ENCODE measurements at places on chromosomes 2 and 18. TPM values are rescaled to one million over a fixed set of nuclear protein-coding genes. Genes with fewer than 3 reads are reported as not detected.

The ELOA2 gene
- polyA plus RNA-seq, result not detected

- H3K27me3 ChIP-seq, result no peaks in the 10 kb centered on the region
- H3K36me3 ChIP-seq, result no peaks in the 10 kb centered on the region
- H3K4me1 ChIP-seq, result peaks cover 8% of the 10 kb centered on the region
Measured at GRCh38 chr18:9876867-9877654, 8.7 kb upstream of the TXNDC2 start.

The FAM237A gene
- not detected for polyA plus RNA-seq

The RELCH gene
- 13.2 TPM for polyA plus RNA-seq

DNA sequence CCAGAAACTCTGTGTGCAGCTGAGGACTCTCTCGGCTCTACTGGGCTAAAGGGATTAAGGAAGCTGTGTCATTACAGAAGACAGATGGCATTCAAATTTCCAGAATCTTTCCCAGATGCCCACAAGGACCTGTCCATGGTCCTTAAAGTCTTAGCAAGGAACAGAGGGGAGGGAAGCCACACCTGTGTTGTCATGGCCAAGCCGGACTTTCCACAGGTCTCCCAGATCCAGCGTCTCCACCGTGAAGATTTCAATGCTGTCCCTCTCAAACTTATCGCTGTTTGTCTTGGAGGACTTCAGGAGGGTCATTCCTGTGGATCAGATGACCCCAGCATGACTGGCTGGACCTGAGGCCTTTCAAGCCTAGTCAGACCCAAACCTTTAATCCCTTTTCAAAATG, 114.5 kb downstream of the LOXHD1 start:
- no peaks in the 10 kb centered on the region for H3K4me1 ChIP-seq
- no peak overlapping the region for H3K27ac ChIP-seq
- no peaks in the 10 kb centered on the region for H3K27me3 ChIP-seq
- H3K36me3 ChIP-seq, result no peaks in the 10 kb centered on the region

GRCh38 chr2:157460897-157461296, 17.0 kb upstream of the CYTIP start:
- no peak overlapping the region for H3K4me3 ChIP-seq
- DNase-seq, result no peak
- H3K27ac ChIP-seq, result no peak overlapping the region
- no peaks in the 10 kb centered on the region for H3K36me3 ChIP-seq
- peaks cover 7% of the 10 kb centered on the region for H3K4me1 ChIP-seq

The CPLX4 gene
- polyA plus RNA-seq, result not detected

DNA sequence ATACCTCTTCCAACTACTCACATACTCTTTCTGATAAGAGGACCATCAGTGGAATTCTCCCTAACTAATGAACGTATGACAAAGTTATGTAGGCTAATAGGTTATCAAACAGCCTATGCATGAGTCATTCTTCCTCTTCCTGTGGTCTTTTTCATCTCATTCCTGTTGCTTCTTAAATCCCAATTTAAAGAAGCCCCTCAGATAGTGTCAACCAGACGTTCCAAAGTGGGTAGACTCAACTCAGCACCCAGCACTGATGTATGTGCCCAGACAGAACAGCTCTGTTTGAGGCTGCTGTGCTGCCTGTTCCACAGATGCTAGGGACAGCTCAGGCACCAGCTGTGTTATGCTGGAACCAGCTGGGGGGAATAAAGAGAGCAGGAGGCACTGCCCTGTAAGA, 52.6 kb downstream of the CXCR4 start:
- no peaks in the 10 kb centered on the region for H3K36me3 ChIP-seq
- H3K4me3 ChIP-seq, result no peak overlapping the region
- no peak overlapping the region for H3K27ac ChIP-seq
- H3K4me1 ChIP-seq, result no peaks in the 10 kb centered on the region

The CD28 gene
- polyA plus RNA-seq, result 0.08 TPM

DNA sequence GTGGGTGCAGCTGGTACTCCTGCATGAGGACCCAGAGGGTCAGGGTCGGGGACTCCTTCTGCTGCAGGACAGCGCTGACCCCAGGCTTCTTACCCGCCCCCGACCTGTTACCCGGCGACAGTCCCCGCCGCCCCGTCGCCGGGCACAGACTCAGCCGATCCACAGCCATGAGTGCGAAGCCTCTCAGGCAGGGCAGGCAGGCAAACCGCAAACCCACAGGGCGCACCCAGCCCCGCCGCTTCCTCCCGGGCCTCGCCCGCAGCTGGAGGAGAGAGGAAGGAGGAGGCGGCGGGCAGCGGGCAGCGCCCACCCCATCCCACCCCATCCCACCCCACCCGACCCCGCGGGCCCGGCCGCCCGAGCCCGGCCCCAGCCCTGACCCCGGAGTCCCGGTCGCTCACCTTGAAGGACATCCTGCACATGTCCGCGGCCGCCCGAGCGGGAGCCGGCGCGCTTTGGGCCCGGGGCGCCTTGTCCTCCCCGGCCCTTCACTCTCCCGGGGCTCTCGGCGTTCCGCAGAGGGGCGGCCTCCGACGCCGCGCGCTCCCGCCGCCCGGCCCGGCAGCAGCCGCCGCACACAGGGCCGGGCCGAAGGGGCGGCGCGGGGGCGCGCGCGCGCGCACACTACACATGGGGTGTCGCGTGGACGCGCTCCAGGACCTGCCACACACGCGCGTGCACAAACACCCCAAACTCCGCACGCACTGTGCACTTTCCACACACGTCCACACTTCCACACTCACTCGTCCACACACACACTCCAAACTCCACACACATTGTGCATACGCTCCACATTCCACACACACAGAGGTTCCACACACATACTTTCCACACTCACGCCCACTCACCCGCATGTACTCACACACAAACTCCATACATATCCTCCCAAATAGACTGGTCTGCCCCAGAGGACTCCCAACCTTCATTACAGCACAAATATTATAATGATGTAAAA, at the start of gene ANKRD29:
ANKRD29 (minus strand) TSS at position 603 of the 955 bp plus-strand sequence; CDS start at position 422, 181 bp downstream.
- DNase-seq, result peak; percentile 69
- H3K4me3 ChIP-seq, result peak within 1 kb of the TSS; percentile 31
- no peak within 1 kb of the TSS for H3K27ac ChIP-seq
- no peaks in the 10 kb centered on the region for H3K27me3 ChIP-seq

All from pancreas (tissue), 10 donors.